ENCODE measurements at places on chromosomes 2 and 18.

GRCh38 chr2:120551522-120551921 lies 184.1 kb upstream of the GLI2 start:
- DNase-seq = no peak

DNA sequence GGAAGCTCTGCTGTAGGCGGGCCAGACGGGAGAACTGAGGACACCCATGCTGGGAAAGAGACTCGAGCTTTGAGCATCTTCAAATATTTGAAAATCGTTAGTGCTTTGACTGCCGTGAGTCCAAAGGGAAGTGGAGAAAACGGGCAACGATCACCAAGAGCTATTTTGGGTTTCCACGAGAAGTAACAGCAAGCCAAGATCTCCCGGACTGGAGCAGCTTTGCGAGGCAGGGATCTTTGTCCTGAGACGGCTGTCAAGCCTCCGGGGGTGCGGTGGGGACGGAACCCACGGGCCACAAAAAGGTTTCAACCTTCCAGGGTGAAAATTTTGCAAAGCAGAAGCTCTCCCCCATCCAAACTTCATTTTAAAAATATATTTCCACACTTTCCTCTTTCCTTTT lies 195.8 kb downstream of the NDUFA10 start:
- DNase-seq = no peak

DNA sequence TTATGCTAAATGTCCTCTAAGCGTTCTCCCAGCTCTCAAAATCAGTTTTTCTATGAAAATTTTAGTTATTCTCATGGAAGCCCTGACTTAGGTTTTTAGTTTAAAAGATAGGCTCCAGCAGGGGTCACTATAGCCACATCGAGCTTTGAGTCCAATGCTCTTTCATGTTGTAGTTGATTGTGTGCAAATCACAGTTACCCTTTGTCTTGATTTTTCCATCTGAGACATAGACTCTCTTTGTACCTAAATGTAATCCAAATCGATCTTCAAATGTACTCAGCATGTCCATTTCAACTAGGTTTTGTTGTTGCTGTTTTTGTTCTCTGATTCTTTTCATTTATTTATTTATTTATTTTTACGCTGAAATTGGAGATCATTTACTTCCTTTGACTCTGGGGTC lies 26.4 kb upstream of the MSTN start:
- peak; percentile 54 for DNase-seq

- DNase-seq = no peak
Observed at GRCh38 chr18:35215026-35215425, 25.8 kb upstream of the ZNF397 start.

GRCh38 chr2:155382776-155383175 lies 684.3 kb downstream of the KCNJ3 start:
- DNase-seq = no peak
